ENCODE measurements at places on chromosomes 2 and 18.

DNA sequence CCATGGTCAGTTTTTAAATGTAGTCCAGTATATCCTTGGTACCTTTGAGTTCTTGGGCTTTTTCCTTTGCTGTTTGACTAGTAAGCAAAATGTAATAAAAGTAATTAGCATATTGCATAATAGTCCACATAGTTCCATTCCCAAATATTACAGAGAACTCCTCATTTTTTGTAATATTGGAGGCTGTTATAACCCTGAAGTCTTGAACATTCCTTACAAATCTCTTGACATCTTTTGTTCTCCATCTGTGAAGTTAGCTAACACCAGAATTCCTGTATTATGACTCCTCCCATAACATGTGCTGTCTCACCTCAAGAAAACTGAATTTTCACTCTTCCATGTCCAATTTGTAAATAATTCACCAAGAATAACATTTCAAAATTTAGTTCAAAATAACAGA lies 17.1 kb downstream of the CREB1 start:
- no peak for DNase-seq

DNA sequence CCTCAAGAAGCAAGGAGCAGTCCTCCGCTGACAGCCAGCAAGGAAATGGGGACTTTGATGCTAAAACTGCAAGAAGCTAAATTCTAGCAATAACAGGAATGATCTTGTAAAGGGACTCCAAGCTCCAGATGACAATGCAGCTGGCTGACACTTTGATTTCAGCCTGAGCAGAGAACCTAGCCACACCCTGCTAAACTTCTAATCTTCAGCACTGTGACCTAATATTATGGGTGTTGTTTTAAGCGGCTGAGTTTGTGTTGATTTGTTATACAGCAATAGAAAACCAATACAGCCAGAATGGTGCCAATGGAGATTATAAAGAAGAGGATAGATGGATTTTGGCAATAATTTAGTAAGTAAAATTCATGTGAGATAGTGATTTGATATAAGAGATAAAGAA lies 196.7 kb upstream of the SPHKAP start:
- DNase-seq = no peak

DNA sequence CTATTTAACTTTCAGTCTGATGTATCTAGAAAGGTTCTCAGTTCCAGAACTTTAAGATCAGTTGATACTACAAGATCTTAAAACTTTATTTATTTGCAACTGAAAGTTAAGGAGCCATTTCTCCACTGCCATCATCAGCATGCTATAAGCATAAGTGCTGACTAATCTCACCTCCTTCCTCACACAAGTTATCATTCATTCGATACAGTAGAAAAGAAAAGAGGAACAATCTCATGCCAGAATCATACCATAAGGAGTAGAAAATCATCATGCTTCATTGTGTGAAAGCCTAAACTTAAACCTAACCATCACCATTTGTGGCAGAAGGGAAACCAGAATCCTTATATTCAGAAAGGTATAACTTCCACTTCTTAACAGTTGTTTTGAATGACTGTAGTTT lies 176.6 kb upstream of the NRXN1 start:
- no peak for DNase-seq

DNA sequence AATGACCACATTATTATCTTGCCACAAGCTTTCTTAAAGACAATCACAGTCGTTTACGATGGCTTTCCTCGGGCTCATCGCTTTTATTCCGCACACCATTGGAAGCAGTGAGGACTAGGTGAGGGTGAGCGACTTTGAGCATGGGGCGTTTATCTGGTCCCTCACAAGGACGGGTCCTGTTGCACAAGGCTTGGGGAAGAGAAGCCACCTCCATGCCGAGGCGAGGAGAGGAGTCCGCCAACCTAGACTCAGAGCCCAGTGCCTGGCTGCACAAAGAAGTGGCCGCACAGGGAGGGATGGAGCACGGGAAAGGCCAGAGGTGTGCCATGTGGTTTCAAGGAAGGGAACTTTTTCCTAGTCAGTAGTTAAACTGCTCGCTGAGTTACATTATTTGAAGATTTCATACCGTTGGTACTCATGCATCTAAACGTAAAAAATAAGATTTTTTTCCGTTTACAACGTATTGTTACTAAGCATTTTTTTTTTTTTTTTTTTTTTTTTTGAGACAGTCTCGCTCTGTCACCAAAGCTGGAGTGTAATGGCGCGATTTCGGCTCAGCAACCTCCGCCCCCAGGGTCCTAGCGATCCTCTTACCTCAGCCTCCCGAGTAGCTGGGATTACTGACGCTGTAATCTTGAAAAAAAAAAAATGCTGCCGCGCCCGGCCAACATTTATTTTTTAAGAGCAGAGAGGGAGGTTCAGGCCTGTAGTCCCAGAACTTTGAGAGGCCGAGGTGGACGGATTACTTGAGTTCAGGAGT lies 849 bp upstream of the CYP27C1 start:
- DNase-seq = no peak

GRCh38 chr2:232042911-232043574 lies 81.5 kb downstream of the DIS3L2 start:
- DNase-seq = no peak

DNA sequence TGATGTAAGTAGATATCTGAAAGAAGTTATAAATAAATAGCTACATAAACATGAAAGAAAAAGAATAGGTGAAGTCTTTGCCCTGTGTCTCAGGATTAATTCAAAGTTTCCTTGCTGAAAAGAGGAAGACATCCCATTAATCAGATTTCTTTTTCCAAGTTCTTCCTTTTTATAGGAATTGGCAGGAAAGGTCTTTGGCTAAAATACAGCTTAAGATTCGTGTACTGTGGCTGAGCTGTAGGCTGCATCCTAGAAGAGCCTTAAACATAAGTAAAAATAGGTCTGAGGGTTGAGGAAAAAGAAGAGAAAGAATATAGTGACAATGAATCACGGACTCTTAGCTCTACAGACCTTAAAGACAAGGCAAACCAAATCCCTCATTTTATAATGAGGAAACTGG lies 579.9 kb downstream of the NRXN1 start:
- DNase-seq = no peak

GRCh38 chr2:10002109-10002508 lies 41.2 kb upstream of the KLF11 start:
- no peak for DNase-seq

GRCh38 chr2:127261804-127262406 lies 32.0 kb downstream of the ERCC3 start:
- no peak for DNase-seq

GRCh38 chr2:148725564-148725963 lies 81.0 kb downstream of the EPC2 start:
- DNase-seq = no peak

GRCh38 chr2:238635647-238636051 lies 208.9 kb downstream of the ASB1 start:
- DNase-seq = no peak

- no peak for DNase-seq
These were observed 15.6 kb downstream of the TRABD2A start for GRCh38 chr2:84865181-84865783.

DNA sequence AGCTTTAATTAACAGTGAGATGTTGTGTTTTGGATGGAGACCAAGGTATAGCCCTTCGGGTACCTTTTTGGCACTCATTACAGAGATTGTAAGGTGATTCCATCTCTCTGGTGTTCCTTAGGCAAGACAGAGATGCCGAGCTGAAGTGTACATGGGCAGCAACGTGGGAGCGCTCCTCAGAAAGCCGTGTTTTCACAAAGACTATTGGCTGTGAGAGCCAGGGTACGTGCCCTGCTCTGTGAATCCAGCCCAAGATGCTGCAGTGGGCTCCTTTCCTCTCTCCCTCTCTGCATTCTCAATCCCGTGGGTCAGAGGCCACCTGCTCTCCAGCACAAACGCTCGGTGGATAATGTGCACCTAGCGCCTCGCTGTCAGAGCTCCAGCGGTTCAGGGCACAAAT lies 203.0 kb upstream of the EPHA4 start:
- no peak for DNase-seq

GRCh38 chr2:96107708-96108065 lies 8.7 kb downstream of the ADRA2B start:
- DNase-seq = no peak

- DNase-seq = no peak
These were observed 11.5 kb downstream of the GPR55 start for GRCh38 chr2:230913406-230914143.

- DNase-seq = no peak
These were observed 2.0 kb upstream of the MARCO start for GRCh38 chr2:118939994-118940393.

DNA sequence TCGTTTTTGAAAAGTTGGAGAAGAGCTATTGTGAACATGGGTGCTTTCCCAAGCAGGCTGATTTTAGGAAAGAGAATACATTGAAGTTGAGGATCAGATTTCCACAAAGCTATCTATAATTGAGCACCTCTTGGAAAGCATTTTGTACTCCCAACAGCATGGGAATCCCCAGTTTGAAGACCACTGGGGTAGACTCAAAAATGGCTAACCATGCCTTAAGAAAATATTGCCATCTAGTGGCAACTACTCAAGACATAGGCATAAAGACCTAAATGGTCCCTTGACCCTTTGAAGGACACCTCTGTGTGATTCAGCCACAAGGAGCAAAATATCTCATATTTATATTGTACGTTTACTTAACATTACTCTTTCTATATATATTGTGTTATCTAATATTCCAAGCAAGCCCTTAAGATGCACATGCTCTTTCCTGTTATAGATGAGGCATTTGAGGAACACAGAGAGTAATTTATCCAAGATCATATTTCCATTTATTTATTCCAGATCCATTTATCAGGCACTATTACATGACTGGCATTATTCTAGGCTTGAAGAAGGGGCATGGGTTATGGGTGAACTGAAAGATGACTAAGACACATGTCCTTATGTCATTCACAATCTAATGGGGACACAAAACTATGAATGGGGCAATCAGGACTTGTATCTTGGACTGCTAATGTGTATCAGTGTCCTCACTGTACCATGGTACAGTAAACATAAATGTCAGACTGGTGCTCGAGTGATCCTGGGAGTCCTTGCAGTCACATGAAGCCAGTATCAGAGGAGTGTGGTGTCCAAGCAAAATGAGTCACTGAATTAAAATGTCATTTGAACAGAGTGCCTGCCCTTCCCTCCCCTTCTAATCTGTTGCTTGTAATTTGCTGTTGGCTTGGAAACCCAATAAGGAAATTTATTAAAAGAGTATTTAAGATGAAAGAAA lies 121.0 kb upstream of the XPO1 start:
- DNase-seq = peak; percentile 17

GRCh38 chr2:112147382-112148168 lies 9.4 kb downstream of the FBLN7 start:
- no peak for DNase-seq

DNA sequence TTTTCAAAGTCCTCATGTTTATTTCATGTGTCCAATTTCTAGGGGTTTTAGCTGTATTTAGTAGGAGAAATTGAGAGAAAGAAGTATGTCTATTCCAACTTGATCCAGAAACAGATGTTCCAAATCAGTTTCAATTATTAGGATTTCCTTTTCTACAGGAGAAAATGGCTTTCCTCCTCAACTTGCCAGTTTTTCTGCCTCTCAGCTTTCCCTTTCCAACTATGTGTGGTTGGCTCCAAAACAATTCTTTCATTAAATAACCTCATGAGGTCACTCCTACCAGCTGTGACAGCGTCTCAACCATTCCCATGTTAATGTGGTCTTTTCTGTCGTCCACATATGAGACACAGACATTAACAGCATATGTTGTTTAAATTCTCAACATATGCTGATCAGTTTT lies 13.1 kb downstream of the XIRP2 start:
- DNase-seq = no peak

GRCh38 chr2:62845256-62845655 lies 139.7 kb downstream of the EHBP1 start:
- DNase-seq = no peak

GRCh38 chr2:47041063-47041462 lies 114.0 kb downstream of the STPG4 start:
- no peak for DNase-seq

- DNase-seq = no peak
These were observed 918.3 kb upstream of the TMEFF2 start for GRCh38 chr2:193112986-193113385.

- no peak for DNase-seq
These were observed 1608.3 kb upstream of the ZEB2 start for GRCh38 chr2:146128216-146128615.

- DNase-seq = no peak
These were observed 13.6 kb downstream of the SNRNP200 start for GRCh38 chr2:96291751-96292150.

GRCh38 chr2:109290887-109291643 lies 162.1 kb downstream of the SH3RF3 start:
- no peak for DNase-seq

DNA sequence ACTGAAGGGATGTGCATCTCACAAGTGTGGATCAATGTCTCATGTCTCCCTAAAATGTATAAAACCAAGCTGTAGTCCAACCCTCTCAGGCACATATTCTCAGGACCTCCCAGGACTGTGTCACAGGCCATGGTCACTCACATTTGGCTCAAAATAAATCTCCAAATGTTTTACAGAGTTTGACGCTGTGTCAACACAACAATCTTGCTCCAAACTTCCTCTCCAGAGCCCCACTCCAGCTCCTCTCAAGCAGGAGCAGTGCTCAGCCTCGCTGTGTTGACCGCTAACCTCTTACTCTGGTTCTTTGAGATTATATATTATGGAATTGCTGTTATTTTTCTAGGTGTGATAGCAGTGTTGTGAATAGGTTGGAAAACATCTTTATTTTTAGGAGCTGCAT lies 56.2 kb downstream of the CYP27C1 start:
- no peak for DNase-seq

Measured in GM06990 (cell line).